ENCODE measurements at places on chromosomes 6 and 20. TPM values are rescaled to one million over a fixed set of nuclear protein-coding genes. Genes with fewer than 3 reads are reported as not detected.

DNA sequence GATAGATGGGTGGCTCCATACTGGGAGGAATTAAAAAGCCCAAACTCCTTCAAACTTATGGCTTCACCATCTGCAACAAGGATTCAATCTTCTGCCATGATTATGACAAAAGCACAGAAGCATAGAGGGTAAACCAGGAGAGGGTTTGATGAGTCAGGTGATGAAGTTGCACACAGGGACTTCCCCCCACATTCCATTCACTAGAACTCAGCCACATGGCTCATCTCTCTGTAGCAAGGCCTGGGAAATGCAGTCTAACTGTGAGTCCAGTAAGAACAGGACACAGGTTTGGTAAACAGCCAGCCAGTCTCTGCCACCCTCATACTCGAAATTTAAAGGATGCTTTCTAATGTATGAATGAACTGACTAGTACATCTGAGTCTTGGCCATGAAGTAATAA lies 142.9 kb downstream of the HIVEP2 start:
- H3K4me3 ChIP-seq, result no peak overlapping the region
- DNase-seq, result no peak
- no peaks in the 10 kb centered on the region for H3K27me3 ChIP-seq
- H3K4me1 ChIP-seq, result peaks cover 15% of the 10 kb centered on the region
- H3K27ac ChIP-seq, result peak overlapping the region; percentile 82

DNA sequence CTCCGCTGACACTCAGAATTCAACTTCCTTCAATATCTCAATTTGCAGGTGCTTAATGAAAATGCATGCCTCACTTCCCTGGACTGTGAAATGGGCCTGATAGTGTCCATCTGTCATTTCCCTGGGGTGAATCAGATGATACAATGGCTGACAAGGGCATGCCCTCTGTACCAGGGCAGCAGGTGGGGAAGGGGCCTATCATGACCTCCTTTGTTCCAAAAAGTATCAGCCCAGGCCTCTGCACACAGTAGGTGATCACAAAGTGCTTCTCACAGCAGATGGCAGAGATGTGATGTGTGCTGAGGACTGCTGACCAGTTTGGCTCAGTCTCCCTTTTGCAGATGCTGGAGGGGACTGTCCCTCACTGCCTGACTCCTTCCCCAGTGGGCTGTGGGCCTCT lies 44.3 kb downstream of the DLGAP4 start:
- H3K27me3 ChIP-seq, result peaks cover 53% of the 10 kb centered on the region
- DNase-seq, result no peak
- no peaks in the 10 kb centered on the region for H3K4me1 ChIP-seq
- H3K4me3 ChIP-seq, result no peak overlapping the region
- no peaks in the 10 kb centered on the region for H3K36me3 ChIP-seq
- no peak overlapping the region for H3K27ac ChIP-seq

DNA sequence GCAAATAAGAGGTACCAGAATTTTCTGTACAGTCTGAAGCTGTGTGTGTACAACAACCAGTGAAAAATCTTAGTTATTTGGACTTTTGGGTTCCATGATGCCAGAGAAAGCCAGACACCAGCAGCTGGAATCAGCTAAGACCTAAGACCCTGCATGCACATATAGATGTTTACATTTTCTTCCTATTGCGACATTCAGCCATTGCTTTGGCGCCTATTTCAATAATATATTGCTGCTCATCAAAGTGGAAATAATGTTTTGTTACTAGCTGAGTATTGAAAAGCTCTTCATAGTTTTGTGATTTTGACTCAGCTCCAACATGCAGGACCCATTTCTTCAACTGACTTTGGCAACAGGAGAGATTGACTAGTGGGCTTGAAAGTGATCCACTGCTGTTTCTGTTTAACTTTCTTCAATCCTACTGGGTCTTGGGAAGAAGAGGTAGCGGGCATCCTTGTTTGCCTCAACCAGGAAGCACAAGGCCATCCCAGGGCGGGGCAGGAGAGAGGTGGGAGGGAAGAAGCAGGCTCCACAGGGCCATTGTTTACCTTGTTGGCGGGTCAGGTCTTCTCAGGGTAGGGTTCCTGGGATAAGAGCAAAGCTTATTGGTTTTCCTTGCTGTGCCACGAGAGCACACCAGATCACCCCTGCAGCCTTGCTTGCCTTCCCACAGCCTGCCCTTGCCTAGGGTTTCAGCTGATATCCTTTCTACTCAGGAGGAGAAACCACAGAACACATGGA lies 101.3 kb upstream of the ESR1 start:
- H3K27me3 ChIP-seq, result peaks cover 18% of the 10 kb centered on the region
- H3K27ac ChIP-seq, result no peak overlapping the region
- no peak overlapping the region for H3K4me3 ChIP-seq
- H3K36me3 ChIP-seq, result no peaks in the 10 kb centered on the region
- DNase-seq, result no peak

- no peaks in the 10 kb centered on the region for H3K36me3 ChIP-seq
- H3K4me3 ChIP-seq, result no peak overlapping the region
- H3K4me1 ChIP-seq, result peaks cover 43% of the 10 kb centered on the region
- H3K27me3 ChIP-seq, result no peaks in the 10 kb centered on the region
- no peak for DNase-seq
- no peak overlapping the region for H3K27ac ChIP-seq
Observed at GRCh38 chr6:56724455-56724854, 81.8 kb upstream of the DST start.

DNA sequence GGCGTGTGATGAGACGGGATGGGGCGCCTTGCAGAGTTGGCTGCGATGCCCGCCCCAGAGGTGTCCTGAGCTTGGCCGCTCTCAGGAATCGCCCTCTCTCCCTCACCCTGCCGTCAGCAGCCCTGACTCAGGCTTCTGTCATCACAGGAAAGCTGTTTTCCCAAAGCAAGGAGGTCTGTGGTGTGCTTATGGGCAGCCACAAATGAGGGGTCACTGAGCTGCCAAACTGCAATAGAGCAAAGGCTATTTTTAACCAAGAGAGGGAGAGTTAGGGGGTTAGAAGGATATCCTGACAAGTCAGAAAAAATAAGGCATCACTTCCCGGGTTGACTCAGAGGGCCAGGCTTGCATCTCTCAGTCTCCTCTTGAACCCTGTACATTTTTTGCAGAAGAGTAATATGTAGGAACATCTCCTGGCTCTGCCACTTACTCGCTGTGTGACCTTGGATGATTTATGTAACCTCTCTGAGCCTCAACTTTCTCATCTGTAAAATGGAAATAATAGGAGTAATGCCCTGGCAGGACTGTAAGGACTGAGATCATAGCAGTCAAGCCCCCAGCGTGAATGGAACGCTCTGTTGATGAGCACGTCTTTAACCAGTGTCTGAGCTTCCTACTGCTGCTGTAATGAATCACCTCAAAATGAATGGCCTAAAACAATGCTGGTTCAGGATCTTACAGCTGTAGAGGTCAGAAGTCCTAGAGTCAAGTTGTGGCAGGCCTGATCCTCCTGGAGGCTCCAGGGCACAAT lies 181.9 kb downstream of the NFATC2 start:
- DNase-seq, result no peak
- no peak overlapping the region for H3K4me3 ChIP-seq
- H3K27ac ChIP-seq, result peak overlapping the region; percentile 82
- peaks cover 7% of the 10 kb centered on the region for H3K36me3 ChIP-seq

Gene PNPLA1
- not detected for total RNA-seq

Gene OR2J3
- not detected for total RNA-seq

Gene RAET1L
- total RNA-seq, result not detected

Gene BPIFB6
- total RNA-seq, result not detected

All from chondrocyte (in vitro differentiated cells).